ENCODE measurements at places on chromosomes 7 and 10.

DNA sequence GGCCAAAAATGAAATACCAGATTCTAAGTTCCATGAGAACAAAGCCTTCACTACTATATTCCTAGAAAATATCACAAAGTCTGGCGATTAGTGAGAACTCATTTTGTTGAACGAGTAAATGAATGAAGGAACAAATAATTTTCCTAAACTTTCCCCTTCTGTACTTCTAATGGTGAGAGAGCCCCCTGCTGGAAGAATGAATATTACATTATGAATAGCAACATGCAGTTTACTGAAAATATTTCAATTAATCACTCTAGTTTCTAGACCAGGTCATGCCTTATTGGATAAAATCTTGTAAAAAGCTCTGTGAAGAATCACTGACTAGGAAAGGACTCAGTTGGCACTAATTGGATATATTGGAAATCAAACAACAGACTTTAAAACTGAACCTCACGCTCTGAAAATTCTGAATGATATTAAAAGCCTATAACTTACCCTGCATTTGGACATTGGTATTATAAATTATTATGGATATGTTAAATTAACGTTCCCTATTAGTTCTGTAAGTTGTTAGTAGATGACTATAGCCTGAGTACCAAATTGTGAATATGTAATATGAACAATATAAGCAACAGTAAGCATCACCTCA lies 32.4 kb upstream of the MTPN start:
- DNase-seq = no peak

GRCh38 chr7:80806663-80807062 lies 112.2 kb downstream of the SEMA3C start:
- no peak for DNase-seq

DNA sequence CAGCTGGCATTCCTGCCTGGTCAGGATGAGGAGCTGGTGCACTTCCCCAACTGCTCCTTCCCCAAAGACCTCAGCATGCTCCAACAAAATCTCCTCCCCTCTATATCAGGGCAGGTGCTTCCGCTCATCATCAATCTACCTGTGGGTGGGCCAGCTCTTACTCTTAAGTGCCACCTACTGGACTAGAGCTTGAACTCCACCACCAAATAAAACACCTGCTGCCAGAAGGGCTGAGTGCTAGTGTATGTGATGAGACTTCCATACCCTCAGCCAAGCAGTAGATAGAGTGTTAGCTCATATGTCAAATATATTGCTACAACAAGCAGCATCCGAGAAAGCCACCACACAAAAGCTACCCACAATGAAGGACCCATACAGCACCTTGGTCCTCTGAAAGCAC lies 264.3 kb downstream of the RNLS start:
- DNase-seq = no peak

- DNase-seq = no peak
These were observed 7.9 kb downstream of the FAM20C start for GRCh38 chr7:200290-200689.

- no peak for DNase-seq
These were observed 46.7 kb downstream of the PKD1L1 start for GRCh38 chr7:47901542-47901941.

DNA sequence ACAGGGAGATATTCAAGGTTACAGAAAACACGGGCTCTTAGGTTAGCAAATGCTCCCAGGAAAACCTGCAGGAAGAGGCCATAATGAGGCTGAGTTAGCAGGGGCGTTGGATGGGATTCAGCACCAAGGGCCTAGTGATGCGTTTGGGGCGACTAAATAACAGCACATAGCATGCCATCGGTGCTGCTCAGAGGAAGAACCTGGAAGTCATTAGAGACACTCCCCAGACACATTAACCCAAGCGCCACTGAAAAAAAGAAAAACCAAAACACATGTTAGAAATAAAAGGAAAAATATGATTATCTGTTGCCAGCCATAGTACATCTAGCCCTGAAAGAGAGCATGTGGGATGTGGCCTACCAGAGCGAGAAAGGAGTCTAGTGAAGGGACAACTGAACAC lies 28.8 kb upstream of the OPALIN start:
- DNase-seq = no peak

GRCh38 chr10:16529853-16530252 lies 8.2 kb upstream of the C1QL3 start:
- no peak for DNase-seq

DNA sequence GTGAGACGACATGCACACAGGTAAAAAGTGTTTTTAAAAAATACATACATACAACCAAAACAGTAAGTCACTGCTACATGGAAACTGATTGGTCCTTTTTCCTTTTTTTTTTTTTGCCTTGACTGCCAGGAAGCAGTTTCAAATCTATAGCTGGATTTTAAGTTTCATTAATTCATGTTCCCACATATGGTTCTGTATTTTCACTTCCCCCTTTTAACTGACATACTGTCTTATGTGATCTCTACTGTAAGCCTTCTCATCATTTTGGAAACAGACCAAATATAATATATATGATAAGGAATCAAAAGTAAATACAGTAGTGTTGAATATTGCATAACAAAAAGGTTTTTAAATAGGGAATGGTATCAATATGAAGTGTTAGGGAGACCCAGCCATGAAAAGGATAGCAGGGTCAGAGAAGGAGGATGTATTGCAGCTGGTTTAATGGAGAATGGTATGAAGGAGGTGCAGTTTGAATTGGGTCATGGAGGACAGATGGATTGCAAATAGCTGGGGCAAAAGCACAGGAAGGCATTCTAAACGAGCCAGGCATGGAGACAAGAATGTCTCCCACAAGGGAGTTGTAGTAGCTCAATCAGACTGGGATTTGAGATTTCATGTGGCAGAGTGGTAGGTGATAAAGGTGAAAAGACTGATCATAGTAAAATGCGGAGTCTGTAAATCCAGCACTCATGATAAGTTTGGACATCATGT lies 5.4 kb downstream of the CAV1 start:
- DNase-seq = no peak

- peak; percentile 43 for DNase-seq
These were observed 101.6 kb downstream of the CUL2 start for GRCh38 chr10:34988397-34989067.

DNA sequence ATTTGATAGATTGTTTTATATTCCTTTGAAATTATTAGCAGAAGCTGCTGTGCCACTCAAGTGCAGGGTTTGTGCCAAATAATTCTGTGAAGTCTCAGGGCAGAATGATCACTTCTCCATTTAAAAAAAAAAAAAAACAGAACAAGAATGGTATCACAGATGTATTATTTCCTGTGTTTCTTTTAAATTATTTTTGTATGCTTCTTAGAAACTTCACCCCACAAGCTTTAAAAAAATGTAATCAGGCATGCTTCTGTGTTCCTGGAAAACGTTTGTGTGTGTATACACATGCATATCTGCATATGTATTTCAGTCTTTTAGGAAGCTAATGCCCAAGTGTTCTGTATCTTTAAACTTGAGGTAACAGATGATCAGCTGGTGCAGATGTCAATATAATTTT lies 6.3 kb upstream of the CD36 start:
- DNase-seq = no peak

- DNase-seq = no peak
These were observed 26.7 kb downstream of the CREB3L2 start for GRCh38 chr7:137975221-137975620.

DNA sequence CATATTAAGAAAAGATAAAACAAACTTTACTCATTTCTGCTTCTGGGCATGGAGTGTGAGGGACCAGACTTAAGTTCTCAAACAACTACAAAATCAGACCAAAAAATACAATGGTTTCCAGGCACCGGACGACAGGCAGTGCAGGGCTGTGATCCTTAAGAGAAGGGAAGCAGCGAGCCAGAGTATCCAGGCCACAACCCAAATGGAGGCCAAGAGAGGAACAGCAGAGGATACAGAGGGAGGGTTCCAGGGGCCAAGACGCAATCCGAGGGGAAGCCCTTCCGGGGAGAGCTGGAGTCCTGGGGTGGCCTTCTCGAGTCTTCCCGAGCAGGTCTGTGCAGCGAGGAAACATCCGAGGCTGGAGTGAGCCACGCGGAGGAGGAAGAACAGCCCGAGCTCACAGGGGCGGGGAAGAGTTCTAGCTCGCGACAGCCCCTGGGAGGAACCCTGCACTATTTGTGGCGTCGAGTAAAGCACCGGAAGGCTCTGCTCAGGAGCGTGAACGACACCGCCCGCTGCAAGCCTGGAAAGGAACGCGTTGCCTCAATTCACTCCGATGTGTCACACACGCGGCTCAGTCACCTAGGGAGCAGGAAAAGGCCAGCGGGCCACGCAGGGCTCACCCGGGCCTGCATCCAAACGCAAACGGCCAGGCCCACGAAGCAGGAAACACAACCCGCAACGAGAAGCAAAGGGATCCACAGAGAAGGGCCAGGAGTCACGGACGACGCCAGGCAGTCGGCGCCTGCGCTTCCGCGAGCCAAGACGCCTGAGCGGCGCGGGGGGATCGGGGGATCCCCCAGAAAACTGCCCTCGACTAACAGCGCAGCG lies 933 bp upstream of the RNF32 start:
- no peak for DNase-seq

GRCh38 chr7:46257761-46258448 lies 336.8 kb upstream of the IGFBP3 start:
- peak; percentile 66 for DNase-seq

- DNase-seq = no peak
These were observed 1.1 kb downstream of the HNRNPA2B1 start for GRCh38 chr7:26199301-26200037.

- no peak for DNase-seq
These were observed 115.1 kb upstream of the SLC13A1 start for GRCh38 chr7:123314886-123315285.

- no peak for DNase-seq
These were observed 60.4 kb downstream of the FRMD4A start for GRCh38 chr10:14270370-14270769.

DNA sequence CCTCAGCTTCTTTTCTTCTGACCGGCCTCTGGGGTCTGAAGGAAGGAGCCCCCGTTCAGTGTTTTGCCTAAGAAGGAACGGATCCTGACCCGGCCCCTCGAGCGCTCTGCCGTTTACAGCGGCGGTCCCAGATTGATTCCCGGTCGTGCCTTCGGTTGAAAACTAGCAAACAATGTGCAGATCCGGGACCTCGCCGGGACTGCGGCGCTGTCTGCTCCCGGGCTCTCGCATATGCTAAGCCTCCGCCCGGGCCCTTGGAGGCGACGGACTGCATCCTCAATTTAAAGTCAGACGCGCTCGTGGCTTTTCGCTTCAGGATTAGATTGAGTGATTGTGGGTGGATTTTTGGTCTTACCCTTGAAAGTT lies 559 bp downstream of the DBF4 start:
- peak; percentile 10 for DNase-seq

DNA sequence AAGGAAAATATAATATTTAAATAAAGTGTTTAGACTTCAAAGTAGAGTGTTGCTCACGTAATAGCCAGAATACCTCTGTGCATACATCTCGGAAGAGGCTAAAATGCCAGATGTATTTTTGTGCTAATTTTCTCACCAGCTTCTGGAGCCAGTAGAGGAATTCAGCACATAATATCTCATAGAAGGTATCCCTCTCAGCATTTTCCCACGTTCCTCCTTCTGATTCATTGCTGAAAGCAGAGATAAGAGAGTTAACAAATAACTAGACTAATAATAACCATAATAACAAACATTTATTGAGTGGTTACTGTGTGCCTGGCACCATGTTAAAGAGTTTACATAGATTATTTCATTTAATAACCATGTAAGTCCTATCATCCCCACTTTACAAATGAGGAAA lies 123.6 kb downstream of the VTI1A start:
- no peak for DNase-seq

DNA sequence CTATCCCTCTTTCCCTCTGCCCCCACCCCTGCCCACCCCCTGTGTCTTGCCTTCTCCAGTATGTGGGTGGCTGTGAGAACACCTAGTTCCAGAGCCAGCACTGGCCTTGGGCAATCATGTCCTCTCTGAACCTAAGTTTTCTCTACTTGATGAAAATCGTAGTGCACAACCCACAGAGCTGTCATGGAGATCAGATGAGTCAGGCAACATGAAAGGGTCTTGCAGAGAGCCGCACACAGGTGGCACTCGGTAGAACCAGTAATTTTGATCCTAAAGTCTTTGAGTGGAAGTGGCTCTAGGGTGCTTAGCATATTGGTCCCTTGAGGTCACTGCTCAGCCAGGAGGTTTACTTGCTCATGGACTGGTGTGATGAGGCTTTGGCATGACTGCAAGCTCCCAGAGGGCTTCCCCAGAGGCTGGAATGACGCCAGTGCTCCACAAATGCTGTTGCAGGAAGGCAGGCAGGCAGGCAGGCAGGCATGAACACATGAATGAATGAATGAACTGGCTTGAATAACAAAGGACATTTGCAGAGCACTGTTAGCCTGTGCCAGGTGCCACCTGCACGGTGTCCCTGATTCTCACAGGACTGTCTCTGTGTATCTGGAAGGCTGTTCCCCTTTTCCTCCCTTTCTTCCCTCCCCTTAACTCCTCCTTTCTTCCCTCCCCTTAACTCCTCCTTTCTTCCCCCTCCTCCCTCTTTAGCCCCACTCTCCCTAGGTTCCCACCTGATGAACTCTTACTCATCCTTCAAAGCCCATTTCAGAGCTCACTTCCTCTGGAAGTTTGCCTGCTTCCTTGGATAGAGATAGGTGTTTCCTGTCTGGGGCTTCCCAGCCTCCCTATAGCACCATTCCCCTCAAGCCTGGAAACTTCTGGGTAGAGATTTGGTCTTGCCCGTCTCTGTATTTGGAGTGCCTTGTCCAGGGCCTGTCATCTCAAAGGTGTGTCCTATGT lies 27.2 kb upstream of the CTBP2 start:
- no peak for DNase-seq

DNA sequence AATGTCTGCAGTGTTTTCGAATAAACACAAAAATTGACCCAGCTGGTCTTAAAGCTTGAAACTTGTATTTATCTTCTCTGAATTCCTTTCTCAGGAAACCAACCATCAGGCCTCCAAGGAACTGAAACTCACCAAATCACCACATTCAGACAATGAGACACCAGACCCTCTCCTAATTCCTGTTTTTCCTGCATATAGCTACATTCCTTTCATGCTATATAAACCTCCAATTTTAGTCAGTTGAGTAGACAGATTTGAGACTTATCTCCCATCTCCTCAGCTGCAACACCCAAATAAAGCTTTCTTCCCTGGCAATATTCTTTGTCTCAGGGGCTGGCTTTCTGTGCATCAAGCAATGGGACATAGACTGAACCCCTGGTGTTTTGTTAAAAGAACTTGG lies 317.0 kb downstream of the CACNA2D1 start:
- no peak for DNase-seq

GRCh38 chr10:21807180-21807579 lies 196.3 kb downstream of the DNAJC1 start:
- no peak for DNase-seq

DNA sequence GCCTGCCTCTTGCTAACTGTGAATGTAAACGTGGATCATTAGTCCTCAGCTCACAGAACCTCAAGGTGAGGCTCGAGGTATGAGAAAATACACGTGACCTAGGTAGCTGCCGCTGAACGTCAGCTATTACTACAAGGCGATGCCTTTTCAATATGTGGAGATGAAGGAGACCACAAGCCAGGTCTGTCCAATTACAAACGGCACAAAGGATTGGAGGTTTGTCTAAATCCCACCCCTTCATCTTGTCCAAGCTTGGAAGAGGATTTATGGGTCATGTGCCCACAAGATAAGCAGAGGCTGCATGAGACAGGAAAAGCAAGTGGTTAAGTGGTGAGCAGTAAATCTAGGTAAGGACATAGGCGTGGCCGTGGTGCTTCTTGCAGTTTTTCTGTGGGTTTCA lies 3.4 kb downstream of the H2BK1 start:
- DNase-seq = no peak

GRCh38 chr10:122454071-122454470 lies 382 bp upstream of the ARMS2 start:
- no peak for DNase-seq

GRCh38 chr7:67413670-67414069 lies 417.0 kb downstream of the TYW1 start:
- DNase-seq = no peak

- DNase-seq = no peak
These were observed 590.8 kb downstream of the AUTS2 start for GRCh38 chr7:70188901-70189650.

Data from epithelial cell of prostate (primary cell).